ENCODE measurements at places on chromosomes 16 and 17. TPM values are rescaled to one million over a fixed set of nuclear protein-coding genes. Genes with fewer than 3 reads are reported as not detected.
A peak's percentile ranks its signal among the peaks of the same experiment; 100 is the strongest.

DNA sequence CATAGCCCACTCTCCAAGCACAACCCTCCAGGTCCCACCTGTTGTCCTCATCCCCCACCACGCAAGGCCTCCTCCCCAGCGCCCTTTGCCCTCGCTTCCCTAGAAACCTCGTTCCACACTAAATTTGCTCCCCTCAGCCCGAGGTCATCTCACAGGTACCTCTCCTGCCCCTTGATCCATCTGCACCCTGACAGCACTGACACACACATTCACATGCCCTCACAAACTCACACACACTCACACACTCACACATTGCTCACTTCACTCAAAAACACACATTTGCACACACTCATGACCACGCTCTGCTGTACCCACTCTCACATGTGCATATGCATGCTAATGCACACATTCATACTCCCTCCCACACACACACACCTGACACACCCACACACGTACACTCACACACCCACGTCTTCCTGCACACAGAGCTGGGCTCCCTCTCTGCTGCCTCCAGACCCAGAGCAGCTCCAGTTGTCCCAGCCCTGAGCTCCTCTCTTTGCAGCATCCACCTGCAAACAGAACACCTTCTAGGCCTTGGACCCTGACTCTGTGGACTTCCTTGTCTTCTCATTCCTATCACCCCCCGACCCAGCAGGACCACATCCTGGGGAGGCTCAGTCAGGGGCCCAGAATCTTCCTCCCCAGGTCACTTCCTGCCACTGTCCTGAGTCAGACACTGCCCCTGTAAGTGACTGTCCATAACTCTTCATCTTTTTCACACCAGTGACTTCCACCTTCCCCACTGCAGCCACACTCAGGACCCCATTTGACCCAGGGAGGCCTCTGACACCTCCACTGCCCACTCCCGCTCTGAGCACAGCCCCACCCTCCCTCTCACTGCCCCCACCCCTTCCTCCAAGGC, 4.9 kb downstream of the ASGR2 start:
- no peak for DNase-seq

Gene MYH11
- total RNA-seq, result not detected

Gene KRTAP9-4
- not detected for total RNA-seq

Gene RASD1
- total RNA-seq, result 0.60 TPM

- DNase-seq, result no peak
These were observed 175.7 kb downstream of the KCNJ2 start for GRCh38 chr17:70345061-70345460.

GRCh38 chr17:47862621-47863440, 11.9 kb upstream of the SP6 start:
- no peak for DNase-seq

DNA sequence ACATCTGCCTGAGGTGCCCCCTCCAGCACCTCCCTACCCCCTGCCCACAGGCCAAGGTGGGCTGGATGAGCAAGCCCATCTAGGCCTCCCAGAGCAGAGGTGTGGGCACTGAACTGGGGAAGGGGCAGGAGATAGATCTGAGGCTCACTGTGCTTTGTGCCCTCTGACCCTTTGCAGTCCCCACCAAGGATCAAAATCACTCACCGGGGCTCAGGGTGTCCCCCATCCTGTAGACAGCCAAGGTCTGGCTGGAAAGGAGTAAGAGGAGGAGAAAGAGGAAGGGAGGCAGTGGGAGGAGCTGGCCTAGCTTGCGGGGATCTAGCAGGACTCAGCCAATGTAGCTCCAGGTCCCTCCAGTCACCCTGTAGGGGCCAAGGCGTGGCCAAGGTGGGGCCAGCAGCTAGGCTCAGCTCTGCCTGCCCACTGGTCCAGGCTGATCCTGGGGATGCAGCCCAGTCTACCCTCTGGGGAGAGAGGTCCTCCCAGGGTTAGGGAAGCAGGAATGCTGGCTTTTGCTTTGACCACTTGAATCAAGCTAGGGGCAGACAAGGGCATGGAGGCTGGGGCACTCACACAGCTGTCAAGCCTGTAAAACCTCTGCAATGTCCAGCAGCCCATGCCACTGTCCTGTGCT, 1.8 kb downstream of the SLC12A4 start:
- DNase-seq, result no peak

Gene TUBG1
- 16.5 TPM for total RNA-seq

GRCh38 chr17:73914536-73915274, 270.5 kb upstream of the SDK2 start:
- no peak for DNase-seq

Gene CCL7
- not detected for total RNA-seq

Gene TNK1
- 0.18 TPM for total RNA-seq

- DNase-seq, result peak; percentile 69
These were observed 59.9 kb downstream of the PRMT7 start for GRCh38 chr16:68370581-68371275.

GRCh38 chr17:80980397-80981061, 11.1 kb upstream of the CHMP6 start:
- DNase-seq, result no peak

Gene DHRS13
- total RNA-seq, result 22.5 TPM

All from natural killer cell (primary cell).